Prostate gland (tissue), 2 donors: ENCODE measurements at places on chromosomes 11 and 22.
A peak's percentile ranks its signal among the peaks of the same experiment; 100 is the strongest.

DNA sequence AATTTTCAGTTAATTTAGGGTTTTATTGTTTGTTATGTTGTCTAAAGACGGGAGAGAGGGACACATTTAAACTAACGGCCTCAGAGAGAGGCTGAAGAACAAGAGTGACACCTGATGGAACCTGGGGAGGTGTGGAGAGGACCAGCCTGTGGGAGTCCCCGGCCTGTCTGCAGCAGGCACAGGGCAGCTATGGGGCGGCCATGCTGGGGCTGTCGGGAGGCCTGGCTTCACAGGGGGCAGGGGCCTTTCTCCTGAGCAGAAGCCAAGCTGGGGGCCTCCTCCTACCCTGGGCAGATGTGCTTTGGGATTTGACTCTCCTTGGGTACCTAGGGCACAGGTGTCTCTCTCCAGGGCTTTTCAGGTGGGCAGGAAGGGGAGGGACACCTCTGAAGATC is 21.9 kb downstream of the RELT start:
- no peak for DNase-seq

DNA sequence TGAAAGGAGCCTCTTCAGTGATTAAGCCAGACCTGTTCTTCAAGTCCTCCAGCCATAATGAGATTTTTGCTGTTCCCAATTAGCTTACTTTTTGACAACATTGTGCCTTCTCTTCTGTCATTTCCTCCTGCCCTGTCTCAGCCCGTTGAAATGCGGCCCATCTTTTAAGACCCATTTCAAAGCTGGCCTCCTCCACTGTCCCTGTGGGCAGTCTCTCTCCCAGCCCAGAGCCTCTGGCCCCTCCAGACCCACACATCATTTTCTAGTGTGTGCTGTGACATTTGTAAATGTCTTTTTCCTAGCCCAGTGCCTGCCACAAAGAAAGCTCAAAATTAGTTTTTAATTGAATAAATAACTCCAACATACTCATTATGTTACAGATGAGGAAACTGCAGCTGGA is 70.9 kb downstream of the BUD13 start:
- DNase-seq, result no peak

GRCh38 chr11:122920579-122920978 is 38.0 kb downstream of the JHY start:
- peak; percentile 6 for DNase-seq

- no peak for DNase-seq
These were observed 1089.3 kb downstream of the BRD1 start for GRCh38 chr22:48738204-48738980.

GRCh38 chr11:62419314-62419929 is 589 bp downstream of the SCGB1A1 start:
- DNase-seq, result no peak

GRCh38 chr11:33624083-33624482 is 76.5 kb downstream of the C11orf91 start:
- DNase-seq, result no peak

DNA sequence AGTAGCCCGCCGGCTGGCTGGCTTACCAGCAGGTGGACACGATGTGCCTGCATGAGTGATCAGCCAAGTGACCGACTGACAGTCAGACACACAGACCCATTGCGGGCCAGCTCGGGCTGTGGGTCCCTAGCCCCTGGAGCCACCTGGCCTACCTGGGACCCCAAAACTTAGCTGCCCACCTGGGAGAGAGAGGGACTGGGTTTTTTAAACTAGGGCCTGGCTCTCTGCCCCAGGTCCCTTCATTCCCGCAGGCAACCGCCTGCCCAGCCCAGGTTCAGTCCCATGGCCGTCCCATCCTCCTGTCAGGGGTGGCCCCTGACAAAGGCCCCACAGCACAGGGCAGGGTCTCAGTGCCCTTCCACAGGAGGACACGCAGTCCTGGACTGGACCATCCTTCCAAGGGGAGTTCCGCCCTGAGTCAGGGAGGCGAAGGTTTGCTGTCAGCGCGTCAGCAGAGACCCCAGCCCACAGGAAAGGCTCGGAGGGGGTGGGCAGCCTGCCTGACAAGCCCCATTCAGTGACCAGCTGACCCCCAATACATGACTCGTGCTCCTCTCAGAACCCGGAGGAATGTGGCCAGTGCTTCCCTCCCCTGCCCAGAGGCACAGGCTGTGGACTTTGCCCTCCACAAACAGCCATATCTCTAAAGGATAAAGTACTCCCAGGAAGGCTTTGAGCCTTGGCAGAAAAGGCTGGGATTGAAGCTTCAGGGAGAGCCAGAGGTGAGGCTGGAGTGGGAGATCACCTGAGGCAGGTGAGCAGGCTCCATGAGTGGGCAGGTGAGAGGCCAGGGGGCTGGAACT is 8.4 kb downstream of the SLCO2B1 start:
- DNase-seq, result no peak

GRCh38 chr22:47967831-47968230 is 1205.4 kb downstream of the TBC1D22A start:
- DNase-seq, result no peak

GRCh38 chr11:14587258-14587657 is 56.3 kb upstream of the PDE3B start:
- no peak for DNase-seq

DNA sequence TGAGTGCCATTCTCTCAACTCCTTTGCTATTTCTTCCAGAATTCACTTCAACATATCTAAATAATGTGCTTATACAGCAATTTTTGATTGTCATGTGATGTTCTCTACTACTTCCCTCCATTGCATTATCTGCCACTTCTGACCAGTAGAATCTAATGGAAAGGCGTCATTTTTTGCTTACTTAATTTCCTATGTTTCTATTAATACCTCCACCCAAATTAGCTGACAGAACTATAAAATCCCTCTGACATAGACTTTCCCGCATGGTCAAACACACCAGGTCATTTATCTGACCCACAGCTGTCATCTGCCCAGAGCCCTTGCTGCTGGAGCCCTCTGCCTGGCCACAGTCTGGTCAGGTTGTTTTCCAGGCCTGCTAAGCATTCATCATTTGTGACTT is 258.6 kb upstream of the NARS2 start:
- no peak for DNase-seq

GRCh38 chr11:12110714-12111548 is 541 bp downstream of the MICAL2 start:
- no peak for DNase-seq

GRCh38 chr22:30305906-30306626 is 16.8 kb upstream of the CASTOR1 start:
- DNase-seq, result no peak
